Subcutaneous adipose tissue (tissue), 4 donors: ENCODE measurements at places on chromosomes 6 and 20. TPM values are rescaled to one million over a fixed set of nuclear protein-coding genes. Genes with fewer than 3 reads are reported as not detected.

RNF182 gene
- 1.8 TPM for total RNA-seq

PACSIN1 gene
- total RNA-seq: not detected

TRIM10 gene
- total RNA-seq: not detected

CLPSL1 gene
- total RNA-seq: not detected

TBC1D7 gene
- 10.2 TPM for total RNA-seq

HLA-DOA gene
- 4.6 TPM for total RNA-seq

PGK2 gene
- not detected for total RNA-seq

TUBB2B gene
- total RNA-seq: 2.8 TPM

TBC1D32 gene
- 6.0 TPM for total RNA-seq

ATP9A gene
- total RNA-seq: 94.5 TPM

CLPSL2 gene
- not detected for total RNA-seq

SMPDL3A gene
- total RNA-seq: 12.7 TPM

FOXA2 gene
- not detected for total RNA-seq

ENPP3 gene
- 0.33 TPM for total RNA-seq

DST gene
- 235 TPM for total RNA-seq

BTN3A1 gene
- 18.3 TPM for total RNA-seq

ACSS1 gene
- total RNA-seq: 19.6 TPM

HCK gene
- 63.2 TPM for total RNA-seq

PHF20 gene
- total RNA-seq: 61.6 TPM

HSPA1L gene
- 1.1 TPM for total RNA-seq

DEFB112 gene
- not detected for total RNA-seq

SLC32A1 gene
- not detected for total RNA-seq

SLC17A1 gene
- not detected for total RNA-seq

ARMH2 gene
- total RNA-seq: not detected
